ENCODE measurements at places on chromosomes 16 and 17.
A peak's percentile ranks its signal among the peaks of the same experiment; 100 is the strongest.

GRCh38 chr16:53503991-53504663, 1.1 kb upstream of the AKTIP start:
- DNase-seq, result peak; percentile 64

GRCh38 chr16:50802000-50802399, 60.1 kb downstream of the CYLD start:
- DNase-seq, result no peak

DNA sequence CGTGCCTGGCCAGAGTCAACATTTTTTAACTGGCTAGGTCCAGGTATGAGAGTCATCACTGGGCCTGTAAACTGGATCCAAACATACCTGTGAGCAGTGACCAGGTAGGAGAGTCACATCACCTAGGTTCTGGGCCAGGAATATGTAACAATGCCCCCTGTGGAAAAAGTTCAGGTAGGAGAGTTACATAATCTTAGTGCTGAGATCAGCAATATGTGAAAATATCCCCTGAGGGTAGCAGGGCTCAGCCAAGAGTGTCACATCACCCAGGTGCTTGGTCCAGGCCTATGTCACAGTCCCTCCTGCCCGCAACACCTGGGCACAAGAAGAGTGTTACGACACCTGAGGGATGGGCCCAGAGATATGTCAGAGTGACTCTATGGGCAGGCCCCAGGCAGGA, 2104.7 kb downstream of the TP53TG3F start:
- DNase-seq, result no peak

- DNase-seq, result no peak
These were observed 79.7 kb downstream of the MRTFB start for GRCh38 chr16:14150796-14151195.

- DNase-seq, result no peak
These were observed 36.7 kb upstream of the SREBF1 start for GRCh38 chr17:17873450-17873991.

- no peak for DNase-seq
These were observed 7.1 kb downstream of the GRN start for GRCh38 chr17:44351961-44352827.

DNA sequence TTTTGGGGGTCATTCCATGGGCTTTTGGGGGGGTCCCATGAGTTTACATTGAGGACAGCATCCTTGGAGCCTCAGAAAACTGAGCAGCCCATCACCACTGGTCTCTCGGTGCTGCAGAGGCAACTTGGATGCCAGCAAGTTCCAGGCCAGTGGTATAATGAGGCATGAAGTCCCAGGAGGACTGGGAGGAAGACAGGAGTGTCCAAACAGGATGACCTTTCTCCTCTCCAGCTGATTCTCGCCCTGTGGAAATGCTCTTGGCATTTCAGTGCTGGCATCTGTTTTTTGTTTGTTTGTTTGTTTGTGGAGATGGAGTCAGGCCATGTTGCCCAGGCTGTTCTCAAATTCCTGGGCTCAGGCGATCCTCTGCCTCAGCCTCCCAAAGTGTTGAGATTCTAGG, 347.6 kb downstream of the SNX29 start:
- DNase-seq, result no peak

- DNase-seq, result no peak
These were observed 385.1 kb upstream of the MAF start for GRCh38 chr16:79985606-79986005.

DNA sequence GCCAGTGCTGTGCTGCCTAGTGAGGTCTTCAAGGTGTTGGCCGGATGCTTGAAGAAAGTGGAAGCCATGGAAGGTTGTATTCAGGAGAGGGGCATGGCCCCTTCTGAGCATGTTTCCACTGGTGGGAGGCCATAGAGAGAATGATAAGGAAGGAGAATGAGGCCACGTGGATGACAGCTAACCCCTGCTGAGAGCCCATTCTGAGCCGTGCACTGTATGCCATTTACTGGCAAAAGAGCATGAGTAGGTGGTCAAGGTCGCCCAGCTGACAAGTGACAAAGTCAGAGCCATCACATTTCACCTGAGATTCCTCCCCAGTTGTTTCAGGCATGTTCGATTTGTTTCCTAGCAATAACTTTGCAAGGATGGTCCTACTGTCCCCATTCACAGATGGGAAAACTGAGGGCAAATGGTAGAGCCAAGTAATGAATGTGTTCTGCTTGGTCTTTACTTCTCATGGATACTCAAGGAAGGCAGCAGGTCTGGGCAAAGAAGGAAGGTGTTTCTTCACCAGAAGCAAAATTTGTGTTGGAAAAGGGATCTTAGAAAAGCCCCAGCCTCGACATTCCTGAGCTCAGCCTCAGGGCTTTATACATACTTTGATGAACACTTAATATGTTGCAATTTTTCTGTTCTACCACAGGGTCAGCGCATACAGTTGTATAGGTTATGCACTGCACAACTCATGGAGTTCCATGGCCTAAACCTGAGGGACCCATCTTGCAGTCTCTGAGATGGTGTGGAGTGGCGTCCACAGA, 10.5 kb upstream of the NKD1 start:
- DNase-seq, result peak; percentile 54

DNA sequence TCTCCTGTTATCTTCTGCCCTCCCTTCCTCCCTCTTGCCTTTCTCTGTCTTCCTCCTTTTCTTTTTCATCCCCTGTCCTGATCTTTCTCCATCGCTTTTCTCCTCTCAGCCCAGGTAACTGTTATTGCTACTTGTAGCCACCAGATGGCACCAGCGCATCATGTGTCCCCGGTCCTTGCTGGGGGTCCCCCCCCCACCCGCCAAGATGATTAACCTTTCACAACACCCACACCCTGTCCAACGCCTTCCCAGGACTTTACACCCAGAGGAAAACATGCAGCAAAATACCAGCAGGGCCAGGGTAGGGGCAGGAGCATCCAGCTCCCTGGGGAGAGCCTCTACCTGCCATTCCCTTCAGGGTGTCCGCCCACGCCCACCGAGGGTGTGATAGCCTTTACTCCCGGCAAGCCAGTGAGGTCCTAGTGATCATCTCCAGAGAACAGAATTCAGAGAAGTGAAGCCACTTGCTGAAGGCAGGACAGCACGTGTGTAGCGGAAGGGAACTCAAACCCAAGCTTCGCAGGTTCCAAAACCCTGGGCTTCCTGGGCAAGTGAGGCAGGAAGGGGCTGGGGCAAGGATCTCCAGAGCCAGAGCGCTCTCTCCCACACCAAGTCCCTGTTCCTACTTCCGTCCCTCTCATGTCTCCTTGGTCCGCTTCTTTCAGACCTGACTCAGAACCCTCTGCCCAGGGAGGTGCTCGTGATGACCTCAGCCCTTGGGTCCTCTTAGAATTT, 13.4 kb upstream of the TAC4 start:
- DNase-seq, result peak; percentile 71

- peak; percentile 3 for DNase-seq
These were observed 23.4 kb downstream of the SMIM36 start for GRCh38 chr17:55487695-55488432.

GRCh38 chr17:65550075-65550662, 11.3 kb downstream of the AXIN2 start:
- no peak for DNase-seq

DNA sequence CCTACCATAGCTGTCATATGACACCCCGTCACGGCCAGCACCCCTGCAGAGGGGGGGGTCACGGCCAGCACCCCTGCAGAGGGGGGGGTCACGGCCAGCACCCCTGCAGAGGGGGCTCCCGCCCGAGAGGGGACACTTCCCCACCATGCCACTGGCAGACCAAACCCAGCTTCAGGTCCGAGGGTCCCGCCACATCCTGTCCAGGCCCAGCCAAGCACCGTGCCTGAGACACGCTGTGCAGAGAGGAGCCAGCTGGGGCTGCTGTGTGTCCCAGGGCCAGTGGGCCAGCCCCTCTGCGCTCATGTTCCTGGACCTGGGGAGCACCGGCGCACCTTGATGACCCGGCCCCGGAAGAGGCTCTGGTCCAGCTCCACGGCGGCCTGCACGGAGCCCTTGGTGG, 1.9 kb downstream of the PABPN1L start:
- DNase-seq, result no peak

DNA sequence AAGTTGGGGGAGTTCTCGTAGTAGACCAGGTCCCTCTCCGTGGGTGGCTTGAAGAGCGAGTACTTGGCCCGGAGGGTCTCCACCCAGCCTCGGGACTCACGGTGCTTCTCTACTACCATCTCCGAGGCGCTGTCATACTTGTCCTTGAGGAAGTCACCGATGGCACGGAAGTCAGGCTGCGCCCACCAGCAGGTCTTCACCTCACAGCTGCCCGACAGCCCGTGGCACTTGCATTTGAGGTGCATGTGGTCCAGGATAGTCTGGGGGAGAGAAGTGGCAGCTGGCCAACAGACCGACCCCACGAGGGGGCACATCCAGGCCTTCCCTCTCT, 50.0 kb downstream of the WNT3 start:
- no peak for DNase-seq

GRCh38 chr17:62008294-62008693, 56.8 kb downstream of the MED13 start:
- DNase-seq, result no peak

DNA sequence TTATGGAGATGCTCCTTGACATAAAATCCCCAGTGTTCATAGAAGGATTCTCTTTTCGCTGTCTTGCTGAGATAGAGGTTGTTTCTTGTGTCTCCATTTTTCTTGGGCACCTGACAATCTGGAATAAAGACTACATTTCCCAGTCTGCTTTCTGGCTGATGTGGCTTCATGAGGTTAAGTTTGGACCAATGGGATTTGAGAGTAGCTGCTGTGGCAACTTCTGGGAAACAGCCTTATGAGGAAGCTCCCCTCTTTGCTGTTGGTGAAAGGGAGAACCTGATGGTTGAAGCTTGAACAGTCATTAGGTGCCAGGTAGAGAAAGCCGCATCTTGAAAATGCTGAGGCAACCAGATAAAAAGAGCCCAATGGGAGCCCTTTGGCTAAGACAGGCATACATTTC, 24.4 kb downstream of the HS3ST4 start:
- DNase-seq, result no peak

- DNase-seq, result no peak
These were observed 58.6 kb upstream of the TOB1 start for GRCh38 chr17:50924800-50925199.

GRCh38 chr17:55588446-55589242, 77.4 kb upstream of the SMIM36 start:
- no peak for DNase-seq

DNA sequence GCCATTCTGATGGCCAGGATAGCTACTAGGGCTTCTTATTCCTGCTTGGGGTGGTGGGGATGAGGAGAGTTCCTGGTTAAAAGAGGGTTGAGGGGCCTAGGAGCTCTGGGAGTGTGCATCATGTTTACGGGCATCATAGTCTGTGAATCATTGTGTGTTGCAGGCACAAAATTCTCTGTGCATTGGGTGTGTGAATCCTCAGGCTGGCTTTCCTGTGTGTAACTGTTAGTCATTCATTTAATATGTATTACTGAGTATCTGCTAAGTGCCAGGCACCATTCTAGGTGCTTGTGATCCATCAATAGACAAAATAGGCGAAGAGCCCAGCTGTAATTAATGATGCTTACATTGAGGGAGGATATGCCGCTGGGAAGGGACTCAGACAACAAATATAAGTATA, 5.8 kb downstream of the PPY start:
- DNase-seq, result peak; percentile 91

GRCh38 chr17:1941272-1942065, 83.7 kb downstream of the RTN4RL1 start:
- no peak for DNase-seq

- DNase-seq, result peak; percentile 60
These were observed 11.1 kb upstream of the ALDOA start for GRCh38 chr16:30054451-30054850.

DNA sequence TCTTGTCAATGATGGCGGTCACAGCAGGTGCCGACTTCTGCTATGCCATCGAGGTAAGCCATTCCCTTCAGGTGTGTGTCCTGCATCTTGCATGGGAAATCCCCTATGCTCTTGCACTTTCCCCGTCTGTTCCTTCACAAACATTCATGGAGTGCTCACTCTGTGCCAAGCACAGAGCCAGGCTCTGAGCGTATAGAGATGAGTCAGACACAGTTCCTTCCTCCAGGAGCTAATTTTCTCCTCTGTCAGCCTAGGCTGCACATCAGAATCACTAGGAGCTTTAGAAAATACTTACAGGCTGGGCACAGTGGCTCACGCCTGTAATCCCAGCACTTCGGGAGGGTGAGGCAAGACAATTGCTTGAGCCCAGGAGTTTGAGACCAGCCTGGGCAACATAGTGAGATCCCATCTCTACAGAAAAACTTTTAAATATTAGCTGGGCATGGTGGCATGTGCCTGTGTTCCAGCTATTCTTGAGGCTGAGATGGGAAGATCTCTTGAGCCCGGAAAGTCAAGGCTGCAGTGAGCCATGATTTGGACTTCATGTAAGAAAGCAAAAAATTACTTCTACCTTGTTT, 14.1 kb downstream of the PRMT7 start:
- DNase-seq, result no peak

- no peak for DNase-seq
These were observed 31.0 kb downstream of the HASPIN start for GRCh38 chr17:3754458-3755334.

- DNase-seq, result peak; percentile 0
These were observed 476.9 kb upstream of the GOT2 start for GRCh38 chr16:59210955-59211541.

DNA sequence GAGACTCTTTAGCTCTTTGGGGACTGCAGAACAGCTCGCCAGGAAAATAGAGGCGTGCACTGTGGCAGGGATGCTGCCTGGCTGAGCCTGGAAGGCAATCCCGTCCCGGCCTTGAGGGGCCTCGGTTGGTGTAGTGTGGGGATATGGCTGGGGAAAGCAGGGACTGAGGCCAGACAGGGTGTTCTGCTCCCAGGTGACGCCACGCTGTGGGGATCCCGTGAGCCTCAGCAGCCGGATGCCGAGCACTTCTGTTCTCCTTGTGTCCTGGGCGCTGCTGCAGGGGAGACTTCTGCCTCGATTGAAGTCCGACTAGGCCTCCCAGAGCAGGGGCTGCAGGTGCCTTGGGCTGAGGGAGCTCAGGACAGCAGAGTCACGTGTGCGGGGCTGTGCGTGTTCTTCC, 72.6 kb downstream of the BANP start:
- DNase-seq, result no peak

DNA sequence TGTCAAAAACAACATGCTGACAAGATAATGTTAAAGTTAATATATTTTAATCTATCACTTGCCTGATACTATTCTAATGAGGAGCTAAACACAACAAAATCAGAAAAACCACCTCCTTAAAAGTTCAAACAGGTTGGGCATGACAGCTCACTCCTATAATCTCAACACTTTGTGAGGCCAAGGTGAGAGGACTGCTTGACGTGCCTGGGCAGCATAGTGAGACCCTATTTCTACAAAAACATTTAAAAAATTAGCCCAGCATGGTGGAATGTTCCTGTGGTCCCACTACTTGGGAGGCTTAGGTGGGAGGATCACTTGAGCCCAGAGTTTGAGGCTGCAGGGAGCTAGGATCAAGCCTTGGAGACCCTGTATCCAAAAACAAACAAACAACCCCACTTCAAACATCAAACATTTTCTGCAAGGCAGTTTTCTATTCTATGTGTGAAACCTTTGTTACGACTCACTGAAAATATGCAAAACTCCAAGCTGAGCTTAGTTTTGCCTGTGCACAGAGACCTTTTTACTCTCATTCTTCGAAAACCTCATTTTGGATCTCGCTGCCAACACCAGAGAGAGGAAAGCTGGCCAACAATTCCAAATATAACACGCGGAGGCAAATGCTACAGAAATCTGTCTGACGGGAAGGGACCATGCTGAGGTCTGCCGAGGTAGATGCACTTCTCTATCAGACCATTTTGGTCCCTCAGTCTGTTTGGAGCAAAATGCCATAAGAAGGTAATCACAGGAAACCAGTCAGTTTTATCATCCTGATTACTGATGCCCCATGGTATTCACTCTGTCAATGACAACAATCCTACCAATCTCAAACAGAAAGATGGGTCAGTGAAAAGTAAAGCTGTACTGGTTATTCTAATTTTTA, 6.2 kb downstream of the PHF12 start:
- DNase-seq, result peak; percentile 83
